Nucleus accumbens (tissue), 56 donors: ENCODE measurements at places on chromosomes 2 and 18.

- DNase-seq = no peak
These were observed 355.2 kb downstream of the PARD3B start for GRCh38 chr2:204900487-204900886.

DNA sequence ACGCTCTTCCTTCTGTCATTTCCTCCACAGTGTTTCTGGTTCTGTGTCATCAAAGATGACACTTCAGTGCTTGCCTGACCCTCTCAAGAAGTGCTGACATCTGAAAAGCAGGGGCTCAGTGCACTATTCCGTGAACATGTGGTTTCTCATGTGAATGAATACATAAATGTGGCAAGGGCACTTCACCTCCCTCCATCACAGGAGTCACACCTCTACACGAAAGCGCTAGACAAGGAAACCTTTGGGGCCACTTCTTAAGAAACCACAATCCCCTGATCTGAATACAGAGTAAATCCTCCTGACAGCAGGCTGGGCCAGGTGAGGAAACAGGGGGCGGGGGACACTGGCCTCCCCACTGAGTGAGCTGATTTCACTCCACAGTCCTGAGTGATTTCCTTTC lies 145.8 kb upstream of the ACAA2 start:
- no peak for DNase-seq

DNA sequence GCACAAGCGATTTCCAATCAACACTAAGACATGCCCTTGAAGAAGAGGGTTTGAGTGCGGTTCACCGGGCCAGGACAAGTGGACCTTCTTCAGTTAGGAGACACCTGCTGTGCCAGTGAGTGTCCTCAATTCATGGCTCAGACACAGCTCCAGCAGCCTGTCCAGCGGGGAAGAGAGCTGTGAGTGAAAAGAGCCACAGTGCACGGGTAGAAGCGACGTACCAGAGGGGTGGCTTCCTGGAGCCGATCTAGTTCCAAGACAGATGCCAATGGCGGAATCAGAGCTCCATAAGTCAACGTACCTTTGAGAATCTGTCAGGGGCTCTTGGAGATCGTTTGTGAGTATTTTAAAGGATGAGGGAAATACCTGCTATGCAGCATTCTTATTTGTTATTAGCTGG lies 119.9 kb upstream of the SALL3 start:
- no peak for DNase-seq

DNA sequence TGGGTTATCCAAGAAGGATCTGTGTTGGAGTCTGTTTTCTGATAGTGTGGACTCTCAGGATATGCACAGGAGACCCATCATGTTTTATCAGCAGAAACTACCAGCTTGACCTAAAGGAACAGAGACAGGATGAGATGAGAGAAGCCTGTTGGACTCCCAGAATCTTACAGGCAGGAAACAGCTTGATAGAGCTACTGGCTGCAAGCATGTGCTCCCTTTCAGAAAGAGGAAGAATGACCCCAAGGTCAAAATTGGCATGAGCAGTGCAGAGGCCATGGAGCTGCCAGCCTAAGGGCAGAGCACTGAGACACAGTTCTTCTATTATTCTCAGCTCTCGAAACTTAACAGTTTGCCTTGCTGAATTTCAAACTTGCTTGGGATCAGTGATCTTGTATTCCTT lies 135.2 kb upstream of the NFATC1 start:
- no peak for DNase-seq

GRCh38 chr18:79468119-79468789 lies 72.5 kb downstream of the NFATC1 start:
- no peak for DNase-seq

DNA sequence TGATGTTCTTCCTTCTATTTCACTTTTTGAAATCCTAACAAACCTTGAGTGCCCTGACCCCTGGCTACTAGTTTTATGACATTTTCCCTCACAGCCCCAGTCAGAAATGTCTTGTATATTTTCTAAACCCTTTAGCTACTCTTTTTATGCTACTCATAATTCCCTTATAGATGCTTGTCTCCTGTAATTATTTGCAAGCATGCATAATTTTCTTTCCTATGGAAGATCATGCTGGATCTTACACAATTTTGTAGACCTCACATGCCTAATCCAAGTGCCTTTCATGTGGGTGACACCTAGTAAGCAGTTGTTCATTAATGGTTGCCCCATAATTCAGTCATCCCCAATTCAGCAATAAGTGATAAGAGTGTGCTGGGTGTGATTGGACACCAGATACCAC lies 6.9 kb downstream of the GPD2 start:
- DNase-seq = no peak

GRCh38 chr2:101435001-101435862 lies 39.7 kb downstream of the RFX8 start:
- no peak for DNase-seq

- DNase-seq = no peak
These were observed 223.6 kb downstream of the ALPK2 start for GRCh38 chr18:58405107-58405898.

DNA sequence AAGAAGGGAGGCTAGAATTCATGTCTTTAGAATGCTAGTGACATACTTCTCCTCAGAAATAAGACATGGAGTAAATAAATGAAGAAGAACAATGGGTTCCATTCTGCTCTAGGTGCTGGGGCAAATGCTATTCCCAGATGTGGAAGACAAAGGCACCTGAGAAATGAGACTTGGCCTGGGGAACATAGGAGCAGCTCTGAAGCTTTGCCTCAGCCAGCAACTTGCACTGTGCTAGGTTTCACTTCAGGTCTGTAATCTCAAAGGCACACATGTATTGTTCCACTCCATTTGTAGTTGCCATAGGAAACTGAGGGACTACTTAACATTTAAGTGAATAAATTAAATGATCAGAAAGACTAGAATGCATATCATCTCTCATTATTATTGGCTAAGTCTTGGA lies 538.9 kb upstream of the REG3G start:
- DNase-seq = no peak
